ENCODE measurements at places on chromosomes 12 and 14.

GRCh38 chr12:43758247-43758727 is 303 bp downstream of the PUS7L start:
- DNase-seq: no peak

DNA sequence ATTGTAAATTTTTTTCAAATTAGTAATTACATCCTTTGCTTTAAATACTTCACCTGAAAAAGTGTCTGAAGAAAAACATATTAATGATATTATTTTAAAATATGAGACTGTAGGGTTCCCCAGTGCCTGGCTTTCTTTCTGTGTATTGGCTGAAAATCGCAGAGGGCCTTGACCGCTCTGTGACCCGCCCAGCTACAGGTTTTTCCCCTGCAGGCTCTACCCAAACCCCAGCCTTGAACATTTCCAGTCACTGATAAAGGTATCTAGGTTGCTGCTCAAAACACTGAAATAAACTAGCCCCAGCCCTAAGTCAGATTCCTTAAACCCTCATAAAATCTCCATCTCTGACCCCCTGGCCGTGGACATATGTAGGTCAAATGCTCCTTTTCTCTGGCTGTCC is 11.9 kb downstream of the KLRG1 start:
- DNase-seq: no peak

- DNase-seq: no peak
These were observed 998.1 kb upstream of the TMEM132C start for GRCh38 chr12:127268706-127269425.

DNA sequence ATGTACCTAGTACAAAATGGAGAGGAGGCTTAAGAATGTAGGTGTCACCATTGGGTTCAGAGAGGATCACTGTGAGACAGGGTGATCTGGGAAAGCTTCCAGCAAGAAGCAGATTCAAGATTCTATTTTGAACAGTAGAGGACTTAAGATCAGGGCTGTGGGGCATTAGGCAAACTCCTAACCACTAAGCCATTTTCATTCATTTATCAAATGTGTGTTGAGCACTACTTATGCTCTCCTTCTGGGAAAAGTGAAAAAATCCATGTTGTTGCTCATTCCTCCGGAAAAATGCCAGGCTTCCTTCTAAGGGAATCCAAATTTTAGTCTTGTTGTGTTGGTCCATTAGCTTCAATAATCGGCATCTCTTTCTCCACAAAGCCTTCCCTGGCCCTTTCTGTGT is 163.4 kb downstream of the NUAK1 start:
- DNase-seq: no peak

- no peak for DNase-seq
These were observed 7.4 kb downstream of the ASCL1 start for GRCh38 chr12:102964872-102965271.

- DNase-seq: no peak
These were observed 116.4 kb downstream of the DICER1 start for GRCh38 chr14:95040708-95041476.

DNA sequence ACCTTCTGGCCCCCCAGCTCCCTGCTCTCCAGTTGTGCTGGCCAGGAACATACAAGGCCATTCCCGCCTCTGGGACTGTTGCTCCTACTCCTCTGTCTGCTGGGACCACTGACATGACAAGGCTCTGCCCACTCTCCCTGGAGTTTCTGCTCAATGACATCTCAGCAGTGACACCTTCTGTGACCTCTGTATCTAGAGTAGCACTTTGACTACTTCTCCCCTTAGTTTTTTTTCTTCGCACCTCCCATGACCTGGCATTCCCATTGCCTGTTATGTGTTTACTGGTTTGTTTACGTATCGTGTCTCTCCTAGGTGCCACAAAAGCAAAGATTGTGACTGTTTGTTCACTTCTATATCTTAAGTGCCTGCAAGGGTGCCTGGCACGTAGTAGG is 40.1 kb upstream of the TMEM263 start:
- no peak for DNase-seq

- DNase-seq: no peak
These were observed 1.5 kb downstream of the VRTN start for GRCh38 chr14:74349757-74350156.

DNA sequence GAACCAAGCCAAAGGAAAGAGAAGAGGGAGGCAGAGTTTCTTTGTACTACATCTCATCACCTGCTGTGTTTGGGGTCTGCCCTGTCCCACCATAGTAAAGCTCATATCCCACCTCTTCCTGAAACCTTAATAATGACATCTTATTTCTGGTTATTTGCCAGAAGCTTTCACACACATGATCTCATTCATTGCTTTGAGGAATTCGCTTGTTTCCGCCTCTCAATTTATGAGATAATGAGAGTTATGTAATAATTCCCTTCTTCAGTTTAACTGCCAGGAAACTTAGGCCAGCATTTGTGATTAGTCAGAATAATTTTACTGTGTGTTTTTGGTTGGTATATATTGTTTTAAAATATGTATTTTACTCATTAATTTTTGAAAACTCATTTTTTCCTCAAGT is 205.2 kb downstream of the CACNA1C start:
- no peak for DNase-seq

GRCh38 chr12:62128175-62128975 is 131.8 kb upstream of the USP15 start:
- DNase-seq: no peak

GRCh38 chr12:122421821-122422729 is at the start of gene CLIP1:
Gene CLIP1, minus strand, starts transcription at chr12:122422669. Its CDS starts 42,217 bp downstream, at chr12:122380452.
- no peak for DNase-seq

DNA sequence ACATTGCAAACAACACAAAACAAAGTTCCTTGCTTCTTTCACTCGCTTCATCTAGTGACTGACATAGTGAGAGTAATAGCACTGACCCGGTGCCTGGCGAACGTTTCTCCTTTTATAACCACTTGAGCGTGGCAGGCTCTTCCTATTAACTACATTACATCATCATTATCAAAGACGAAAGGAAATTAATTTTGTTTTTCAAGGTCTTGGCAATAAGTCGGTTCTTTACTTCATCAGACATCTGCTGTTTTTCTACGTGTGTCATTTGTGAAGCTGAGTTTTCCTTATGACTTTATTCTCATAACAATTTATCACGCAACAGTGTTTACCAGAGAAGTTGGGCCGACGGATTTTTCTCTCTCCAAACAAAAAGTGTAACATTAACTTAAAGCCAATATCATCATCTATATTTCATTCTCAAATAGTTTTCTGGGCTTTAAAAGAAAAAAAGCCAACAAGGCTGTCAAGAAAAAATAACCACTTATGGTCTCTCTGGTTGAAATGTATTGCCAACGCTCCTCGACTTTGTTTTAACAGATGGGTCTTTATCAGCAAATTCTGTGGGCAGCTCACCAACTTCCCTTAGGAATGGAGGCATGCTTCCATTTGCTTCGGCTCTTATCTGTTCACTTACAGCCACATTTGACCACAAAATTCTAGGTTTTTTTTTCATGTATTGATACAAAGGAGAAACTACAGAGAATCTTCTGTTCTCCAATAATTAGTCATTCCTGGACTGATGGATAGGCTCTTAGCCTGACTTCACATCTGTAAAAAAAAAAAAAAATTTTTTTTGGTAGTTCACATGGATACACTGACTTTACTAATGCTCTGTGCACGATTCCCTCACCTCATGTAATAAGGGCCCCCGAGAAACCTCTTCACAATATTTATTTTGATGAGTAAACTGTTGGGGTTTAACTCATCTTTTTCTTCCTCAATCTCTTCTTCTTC is 97.1 kb upstream of the CDKN3 start:
- DNase-seq: no peak

DNA sequence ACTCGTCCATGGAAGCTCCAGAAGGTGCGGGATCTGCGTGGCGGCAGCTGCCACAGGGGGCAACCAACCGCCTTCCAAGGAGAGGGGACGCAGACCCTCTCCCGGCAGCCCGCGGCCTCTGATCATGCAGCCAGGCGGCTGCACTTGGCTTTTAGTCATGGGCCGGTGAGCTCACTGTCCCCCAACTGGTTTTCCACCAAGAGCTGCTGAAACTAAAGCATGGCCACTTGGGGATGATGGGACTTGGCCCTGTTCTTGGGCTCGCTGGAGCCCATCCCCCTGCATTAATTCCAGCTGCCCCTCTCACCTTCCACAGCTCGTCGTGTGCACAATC is 39.1 kb downstream of the CCDC85C start:
- DNase-seq: no peak

DNA sequence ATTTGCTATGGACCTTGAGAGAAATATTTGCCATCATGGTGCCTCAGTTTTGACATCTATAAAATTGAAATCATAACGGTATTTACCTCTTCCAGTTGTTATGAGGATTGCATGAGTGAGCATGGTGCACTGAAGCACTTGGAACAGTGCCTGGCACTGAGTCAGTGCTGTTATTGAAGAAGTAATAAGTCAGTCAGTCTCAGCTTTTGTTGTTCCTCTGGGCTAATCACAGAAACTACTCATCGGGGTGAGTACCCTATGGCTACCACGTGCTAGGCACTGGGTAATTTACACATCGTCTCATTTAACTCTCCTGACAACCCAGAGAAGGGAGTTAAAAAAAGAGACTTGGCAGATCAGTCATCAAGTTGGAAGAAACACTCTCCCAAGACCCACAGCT is 159.5 kb upstream of the NRXN3 start:
- no peak for DNase-seq

- no peak for DNase-seq
These were observed 583.7 kb upstream of the USP15 start for GRCh38 chr12:61676520-61676919.

DNA sequence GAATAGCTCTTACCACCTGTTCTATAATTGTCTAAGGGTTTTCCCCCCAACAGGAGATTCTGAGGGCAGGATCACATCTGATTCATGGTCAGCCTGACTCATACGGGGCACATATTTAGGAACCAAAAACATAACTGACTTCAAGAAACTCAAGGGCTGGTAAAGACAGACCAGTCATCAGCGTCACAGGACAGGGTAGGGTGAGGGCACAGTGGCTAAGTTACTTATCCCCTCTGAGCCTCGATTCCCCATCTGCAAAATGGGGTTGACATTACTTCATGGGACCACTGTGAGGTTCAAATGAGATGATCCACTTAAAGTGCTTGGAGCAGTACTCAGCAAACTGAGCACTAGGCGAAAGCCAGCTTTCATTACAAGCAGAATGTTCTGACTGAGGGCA is 606 bp downstream of the CINP start:
- no peak for DNase-seq

DNA sequence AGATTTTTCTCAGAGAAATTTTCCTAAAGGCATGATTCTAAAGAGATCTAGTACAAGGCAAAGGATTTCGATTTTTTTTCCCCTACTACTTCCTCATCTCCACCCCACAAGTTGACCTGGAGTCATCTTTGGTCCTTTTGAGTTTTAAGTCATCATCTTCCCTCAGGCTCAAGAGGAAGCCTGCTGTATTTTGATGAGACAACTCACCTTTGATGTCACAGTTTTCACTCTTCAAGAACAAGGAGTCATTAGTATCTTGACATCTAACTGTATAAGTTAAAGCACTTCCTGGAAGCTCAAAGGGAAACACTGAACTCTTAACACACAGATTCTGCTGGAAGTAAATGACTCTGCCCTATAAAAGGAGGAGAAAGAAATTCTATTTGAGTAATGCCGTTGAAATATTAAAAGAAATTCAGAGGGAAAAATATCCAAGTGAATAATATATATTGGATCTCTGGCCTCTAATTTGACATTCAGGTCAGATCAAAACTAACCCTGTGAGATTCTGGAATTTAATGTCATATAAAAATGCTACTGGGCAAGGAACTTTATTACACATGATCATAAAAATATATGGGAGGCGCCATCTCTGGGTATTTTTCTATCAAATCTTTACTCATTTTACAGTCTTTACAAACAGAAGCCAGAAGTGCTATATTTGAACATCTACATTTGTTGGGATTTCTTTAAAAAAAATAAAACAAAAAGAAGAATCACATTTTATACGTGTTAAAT is 435.0 kb downstream of the NRXN3 start:
- no peak for DNase-seq

Data from brain pericyte (primary cell).